ENCODE measurements at places on chromosomes 3 and 15. TPM values are rescaled to one million over a fixed set of nuclear protein-coding genes. Genes with fewer than 3 reads are reported as not detected.

DNA sequence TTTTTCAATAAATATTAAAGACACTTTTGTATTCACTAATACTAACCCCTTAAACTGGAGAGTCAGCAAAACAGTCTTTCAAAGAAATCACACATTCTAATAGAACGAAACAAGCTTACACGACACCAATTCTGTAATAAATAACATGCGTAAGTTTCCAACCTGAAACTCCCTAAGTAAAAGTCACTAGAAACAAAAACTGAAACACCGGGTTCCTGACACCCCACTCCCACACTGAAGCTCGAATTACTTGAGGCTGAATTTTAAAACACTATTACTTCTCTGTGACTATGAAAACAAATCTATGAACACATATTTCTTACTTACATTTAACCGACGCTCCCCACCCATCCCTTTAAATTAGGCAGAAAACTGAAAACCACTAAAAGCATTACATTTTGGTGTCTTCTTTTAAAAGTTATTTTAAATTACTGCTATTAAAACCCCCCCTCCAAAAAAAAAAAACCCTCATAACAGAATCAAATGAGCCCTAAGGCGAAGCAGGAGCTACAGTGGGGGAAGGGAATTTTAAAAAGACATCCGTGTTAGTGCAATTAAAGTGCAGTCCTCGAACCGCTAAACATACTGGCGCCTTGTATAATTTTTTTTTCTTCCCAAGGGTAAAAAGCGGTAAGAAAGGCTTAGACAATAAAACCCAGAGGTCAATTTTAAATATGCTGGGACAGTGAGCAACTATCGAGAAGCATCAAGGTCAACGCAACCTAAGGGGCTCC is 878 bp downstream of the SPPL2A start:
- DNase-seq, result peak; percentile 45

GRCh38 chr3:9978710-9979305 is 7.8 kb downstream of the EMC3 start:
- no peak for DNase-seq

DNA sequence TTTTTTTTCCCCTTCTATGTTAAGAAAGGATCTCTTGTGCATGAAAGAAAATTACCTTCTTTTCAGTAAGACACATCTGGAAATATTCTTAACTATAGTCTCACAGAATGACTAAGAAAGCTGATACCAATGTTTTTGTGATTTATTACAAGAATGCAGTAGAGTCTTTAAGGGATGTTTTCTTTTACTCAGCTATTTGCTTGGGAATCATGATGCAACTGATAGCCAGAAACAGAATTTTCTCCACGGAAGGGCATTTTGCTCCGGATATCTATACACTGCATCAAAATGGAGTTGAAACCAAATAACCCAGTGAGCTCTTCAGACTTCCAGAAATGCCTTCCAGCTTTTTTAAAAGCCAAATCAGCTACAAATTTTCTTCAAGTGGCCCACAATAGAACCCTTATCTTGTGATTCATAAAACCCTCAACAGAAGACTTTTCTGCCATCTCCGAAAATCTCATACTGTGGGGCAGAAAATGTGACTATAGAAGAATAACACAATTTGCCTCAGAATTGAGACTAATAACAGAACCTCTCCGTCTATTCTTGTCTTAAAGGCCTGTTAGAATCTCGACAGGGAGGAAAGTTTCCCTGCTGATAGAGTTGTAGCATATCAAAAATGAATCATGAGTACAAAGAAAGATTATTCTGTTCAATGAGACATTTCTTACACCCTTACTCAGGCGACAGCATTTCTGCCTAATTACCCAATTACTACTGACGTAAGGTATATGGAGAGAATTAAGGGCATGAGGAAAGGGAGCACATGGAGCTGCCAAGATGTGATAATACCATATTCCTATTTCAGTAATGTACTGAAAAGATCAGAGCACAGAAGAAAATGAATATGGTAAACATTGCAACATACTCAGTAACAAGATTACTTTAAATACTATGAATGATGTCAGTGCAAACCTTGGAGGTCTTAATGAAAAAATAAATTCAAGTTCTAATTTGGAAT is 900.1 kb downstream of the ROBO1 start:
- DNase-seq, result no peak

The LRRIQ4 gene
- 0.07 TPM for polyA plus RNA-seq

DNA sequence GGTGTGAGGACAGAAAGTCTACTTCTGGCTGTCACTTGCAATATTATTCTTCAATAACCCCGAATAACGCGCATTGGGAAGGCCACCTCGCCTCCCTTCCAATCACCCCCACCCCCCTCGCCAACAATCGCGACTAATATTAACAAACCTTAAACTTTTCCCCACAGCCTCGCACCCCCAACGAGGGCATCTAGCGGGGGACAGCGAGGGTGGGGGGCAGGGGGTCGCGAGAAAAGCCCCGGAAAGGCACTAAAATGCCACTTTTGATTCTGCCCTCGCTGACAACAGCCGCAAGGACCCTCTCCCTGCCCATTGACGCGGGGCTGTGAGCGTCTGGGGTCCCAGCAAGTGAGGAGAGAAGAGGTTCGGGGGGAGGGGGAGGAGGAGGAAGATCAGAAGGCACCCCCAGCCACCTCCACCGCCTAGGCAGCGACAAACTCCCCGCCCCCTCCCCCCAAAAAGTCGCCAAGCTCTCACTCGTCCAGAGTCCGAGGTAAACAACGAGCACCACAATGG is 868 bp downstream of the SATB1 start:
- DNase-seq, result no peak

DNA sequence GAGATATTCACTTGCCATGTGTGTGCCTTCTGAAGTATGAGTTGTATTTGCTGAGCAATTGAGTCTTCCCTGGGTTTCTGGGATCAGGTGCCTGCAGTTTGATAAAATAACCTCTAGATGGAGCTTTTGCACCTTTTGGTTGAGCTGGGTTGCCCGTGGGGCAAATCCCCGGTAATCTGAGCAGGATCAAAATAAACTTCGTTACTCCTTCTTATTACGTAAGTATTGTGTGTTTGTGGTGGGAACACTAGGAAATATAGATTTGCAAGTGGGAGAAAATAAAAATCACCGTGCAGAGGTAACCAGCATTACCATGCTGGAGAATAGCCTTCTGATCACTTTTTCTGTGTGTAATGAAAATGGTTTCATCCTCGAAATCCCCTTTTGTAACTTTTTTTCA is 277.4 kb upstream of the NR2E3 start:
- DNase-seq, result no peak
